Activated CD4-positive, CD25-positive, alpha-beta regulatory T cell (primary cell): ENCODE measurements at places on chromosomes 2 and 18.

DNA sequence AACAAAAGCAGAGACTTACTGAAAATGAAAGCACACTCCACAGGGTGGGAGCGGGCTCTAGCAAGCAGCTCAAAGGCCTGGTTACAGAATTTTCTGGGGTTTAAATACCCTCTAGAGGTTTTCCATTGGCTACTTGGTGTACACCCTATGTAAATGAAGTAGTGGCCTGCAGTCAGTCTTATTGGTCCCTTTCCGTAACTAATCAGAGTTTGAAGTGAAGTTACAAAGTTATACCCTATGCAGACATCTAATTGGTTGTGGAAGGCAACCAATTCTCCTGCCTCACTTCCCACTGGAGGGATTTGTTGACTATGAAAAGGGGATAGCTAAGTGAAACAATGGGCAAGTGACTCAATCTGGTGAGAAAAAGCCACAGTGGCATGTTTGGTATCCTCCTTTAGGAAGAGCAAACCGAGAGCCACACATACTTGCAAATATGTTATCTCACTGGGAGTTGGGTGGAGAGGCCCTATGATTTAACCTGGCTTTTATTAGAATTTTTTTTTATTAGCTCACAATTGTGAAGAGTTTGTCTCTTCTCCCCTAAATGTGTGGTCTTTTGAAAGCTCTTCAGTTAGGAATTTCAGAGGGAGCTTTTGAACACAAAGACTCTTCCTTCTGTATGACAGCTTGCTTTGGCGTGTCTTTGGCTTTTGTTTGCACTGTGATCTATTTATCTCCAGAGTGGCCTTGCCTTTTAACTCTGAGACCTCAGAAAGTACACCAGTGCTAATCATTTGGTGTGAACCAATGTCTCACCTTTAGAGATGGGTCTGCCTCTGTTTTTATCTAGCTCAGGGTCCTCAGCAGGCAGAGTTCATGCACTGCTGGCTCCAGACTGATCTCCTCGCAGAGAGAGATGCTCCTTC, 69.6 kb downstream of the MAP4K4 start:
- DNase-seq, result no peak

DNA sequence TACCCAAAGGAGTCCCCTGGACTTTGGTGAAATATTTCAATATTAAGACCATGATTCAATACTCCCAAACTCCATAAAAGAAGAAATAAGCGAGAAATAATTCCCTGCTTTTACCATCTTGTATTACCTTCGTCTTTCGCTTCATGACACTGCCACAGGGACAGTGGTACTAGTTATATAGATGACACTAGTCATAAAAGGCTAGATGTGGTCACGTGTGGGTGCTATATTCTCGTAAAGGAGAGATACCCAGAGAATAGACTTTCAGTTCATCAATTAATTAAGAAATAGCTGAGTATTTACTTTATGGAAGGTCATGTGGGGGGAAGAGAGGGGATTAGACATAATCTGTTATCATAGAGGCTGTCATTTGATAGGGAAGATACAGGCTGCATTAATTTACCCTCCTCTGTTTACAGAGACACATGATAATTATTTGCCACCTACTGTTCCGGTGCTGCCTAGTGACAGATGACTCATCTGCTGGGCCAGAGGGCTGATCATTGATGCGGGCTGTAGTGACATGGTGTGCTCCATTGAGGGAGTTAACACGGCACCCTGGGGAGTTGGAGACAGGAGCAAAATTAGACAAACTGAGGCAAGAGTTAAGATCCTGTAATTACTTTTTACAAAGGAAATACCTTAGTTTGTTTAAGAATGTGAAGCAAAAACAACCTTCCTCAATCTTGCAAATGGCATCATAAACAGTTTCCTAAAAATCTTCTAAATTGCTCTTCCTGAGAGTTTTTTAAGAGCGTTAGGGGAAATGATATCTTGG, 78.2 kb upstream of the ITGB6 start:
- no peak for DNase-seq

DNA sequence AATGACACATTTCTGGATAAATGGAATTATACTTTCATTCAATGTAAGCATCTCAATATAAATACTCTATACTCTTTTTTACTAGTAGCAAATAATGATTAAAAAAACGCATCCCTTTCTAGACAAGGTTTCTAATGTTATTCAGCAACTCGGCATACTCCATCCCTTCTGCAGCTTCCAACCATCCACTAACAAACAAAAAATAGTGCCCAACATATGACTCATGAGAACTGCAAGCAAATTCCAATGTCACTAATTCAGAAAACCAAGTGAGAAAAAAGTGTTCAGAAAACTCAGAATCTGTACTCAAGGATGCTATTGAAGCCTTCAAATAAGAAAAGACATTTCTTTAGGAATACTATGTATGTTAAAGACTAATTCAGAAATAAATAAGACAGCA, 140.0 kb downstream of the BAZ2B start:
- DNase-seq, result no peak

DNA sequence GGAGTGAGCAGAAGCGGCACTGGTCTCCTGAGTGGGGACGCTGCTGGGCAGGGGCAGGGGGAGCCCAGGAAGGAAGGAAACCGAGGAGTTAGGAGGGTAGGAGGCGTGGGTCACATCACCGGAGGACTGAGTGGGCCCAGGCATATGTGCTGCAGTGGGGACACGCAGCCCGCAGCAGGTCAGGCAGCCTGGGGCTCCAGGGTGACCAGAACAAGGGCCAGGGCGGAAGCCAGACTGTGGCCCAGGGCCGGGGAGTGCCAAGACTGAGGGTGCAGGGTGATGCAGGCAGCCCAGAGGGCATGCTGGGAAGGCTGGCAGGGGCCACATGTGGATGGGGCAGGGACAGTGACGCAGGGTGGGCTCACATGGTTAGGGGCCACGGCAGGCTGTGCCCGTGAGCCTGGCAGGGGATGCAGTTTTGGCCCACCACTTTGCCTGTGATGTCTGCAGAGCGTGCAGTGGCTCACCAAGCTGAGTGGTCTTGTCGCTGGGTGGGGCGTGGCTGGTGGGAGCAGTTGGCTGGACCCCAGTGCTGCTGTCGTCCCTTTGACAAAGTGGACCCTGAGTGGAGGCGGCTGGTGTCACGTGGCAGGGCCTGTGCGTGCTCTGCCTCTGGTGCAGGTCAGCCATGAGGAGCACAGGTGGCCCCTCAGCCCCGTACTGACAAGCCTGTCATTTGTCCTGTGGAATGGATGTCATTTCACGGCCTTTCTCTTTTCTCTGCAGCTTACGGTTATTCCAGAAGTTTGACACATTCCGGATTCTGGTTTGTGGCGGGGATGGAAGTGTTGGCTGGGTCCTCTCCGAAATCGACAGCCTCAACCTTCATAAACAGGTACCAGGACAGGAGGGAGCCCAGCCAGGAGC, 87.1 kb downstream of the DGKD start:
- no peak for DNase-seq

GRCh38 chr2:33272001-33272400, 204.4 kb upstream of the RASGRP3 start:
- no peak for DNase-seq

GRCh38 chr2:68860111-68860510, 11.1 kb downstream of the BMP10 start:
- no peak for DNase-seq

DNA sequence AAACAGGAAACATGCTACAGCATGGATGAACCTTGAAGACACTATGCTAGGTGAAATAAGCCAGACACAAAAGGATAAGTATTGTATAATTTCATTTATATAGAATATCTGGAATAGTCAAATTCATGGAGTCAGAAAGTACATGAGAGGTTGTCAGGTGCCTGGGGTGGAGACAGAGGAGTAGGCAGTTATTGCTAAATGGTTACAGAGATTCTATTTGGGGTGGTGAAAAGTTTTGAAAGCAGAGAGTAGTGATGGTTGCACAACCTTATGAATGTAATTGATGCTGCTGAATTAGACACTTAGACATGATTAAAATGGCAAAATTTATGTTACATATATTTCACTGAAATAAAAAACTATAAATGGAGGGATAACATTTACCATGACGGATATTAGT, 197.4 kb downstream of the VAPA start:
- no peak for DNase-seq

DNA sequence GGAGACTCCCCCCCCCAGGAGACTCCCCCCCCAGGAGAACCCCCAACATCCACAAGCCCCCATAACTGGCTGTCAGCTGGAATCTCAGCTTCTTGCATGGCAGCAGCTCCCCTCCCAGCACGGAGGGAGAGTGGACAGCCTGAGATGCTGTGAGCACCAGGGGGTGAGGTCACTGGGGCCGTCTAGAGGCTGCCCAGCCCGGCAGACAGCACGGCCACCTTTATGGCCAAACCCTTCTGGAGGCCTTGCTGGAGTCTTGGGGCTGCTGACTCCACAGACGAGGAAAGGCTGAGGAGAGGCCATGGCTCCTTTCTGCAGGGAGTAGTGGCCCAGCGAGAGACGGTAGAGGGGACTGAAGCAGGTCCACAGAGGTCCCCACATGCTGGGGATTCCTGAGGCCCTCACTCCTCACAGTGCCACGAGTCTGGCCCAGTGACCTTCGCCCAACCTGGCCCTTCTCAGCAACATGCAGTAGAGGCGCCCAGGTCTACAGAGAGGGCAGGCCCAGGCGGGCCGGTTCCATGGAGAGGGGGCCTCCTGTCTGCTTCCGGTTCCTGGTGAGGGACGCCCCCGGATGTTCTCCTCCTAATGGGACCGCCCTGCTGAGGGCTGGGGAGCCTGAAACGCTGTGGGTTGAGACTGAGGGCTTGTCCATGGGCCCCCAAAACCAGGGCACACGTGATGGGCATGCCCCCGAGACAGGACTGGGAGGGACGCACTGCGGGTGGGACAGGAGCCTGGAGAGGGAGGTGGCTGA, 122.6 kb upstream of the CTDP1 start:
- no peak for DNase-seq

GRCh38 chr2:1503471-1504310, 90.4 kb downstream of the TPO start:
- no peak for DNase-seq

GRCh38 chr2:47221946-47222345, 66.8 kb upstream of the STPG4 start:
- no peak for DNase-seq

DNA sequence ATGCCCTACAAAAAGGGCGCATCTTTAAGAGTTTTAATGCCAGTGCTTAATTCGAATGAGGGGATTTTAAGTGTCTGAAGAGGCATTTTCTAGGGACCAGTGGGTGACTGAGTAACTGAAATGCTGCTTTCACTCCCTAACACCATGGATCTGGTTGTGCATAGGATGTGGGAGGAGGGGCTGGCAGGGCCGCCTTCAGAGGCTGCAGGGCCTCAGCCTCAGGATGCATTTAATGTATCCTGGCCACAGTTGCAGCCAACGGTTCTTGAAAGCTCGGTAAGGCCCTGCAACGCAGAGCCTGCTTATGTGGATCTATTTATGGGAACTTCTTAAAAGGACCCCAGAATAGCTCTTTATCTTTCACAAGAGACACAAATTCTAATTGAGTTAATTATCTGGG, 25.8 kb upstream of the IL18RAP start:
- DNase-seq, result no peak

GRCh38 chr18:59272891-59273758, at the start of gene RAX:
TSS of gene RAX (minus strand) at chr18:59273454. CDS start at chr18:59273206, 248 bp downstream.
- no peak for DNase-seq

GRCh38 chr18:22432657-22433137, 15.0 kb upstream of the CTAGE1 start:
- DNase-seq, result no peak

DNA sequence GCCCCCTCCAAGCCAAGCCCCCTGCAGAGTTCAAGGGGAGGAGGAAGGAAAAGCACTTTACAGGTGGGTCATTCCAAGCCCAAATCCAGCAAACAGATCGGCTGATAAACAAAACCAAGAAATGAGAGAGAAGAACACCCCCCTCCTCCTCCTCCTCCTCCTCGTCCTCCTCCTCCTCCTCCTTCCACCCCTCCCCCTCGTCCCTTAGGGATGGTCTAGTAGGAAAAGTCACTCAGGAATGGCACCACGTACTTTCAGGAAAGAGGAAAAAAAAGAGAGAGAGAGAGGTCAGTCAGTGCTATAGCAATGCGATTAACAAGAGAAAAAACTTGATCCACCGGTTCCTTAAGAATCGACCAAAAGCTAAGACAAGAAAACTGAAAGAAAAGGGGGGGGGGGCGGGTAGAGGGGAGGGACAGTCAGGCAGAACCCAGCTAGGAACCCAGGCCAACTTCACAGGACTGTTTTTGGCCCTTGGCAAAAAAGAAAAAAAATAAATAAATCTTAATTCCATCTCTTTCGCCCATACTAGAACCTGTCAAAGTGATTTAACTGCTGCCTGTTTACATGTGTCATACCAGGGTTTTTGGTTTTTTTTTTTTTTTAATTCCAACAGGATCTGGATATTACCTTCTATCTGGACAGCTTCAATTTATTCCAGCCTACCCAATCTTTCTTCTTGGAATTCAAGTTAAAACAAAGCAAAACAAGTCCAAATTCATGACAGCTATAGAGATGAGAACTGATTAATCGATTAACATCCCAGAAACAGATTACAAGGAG, 906 bp downstream of the IKZF2 start:
- no peak for DNase-seq

GRCh38 chr2:19776941-19777514, 124.8 kb downstream of the TTC32 start:
- no peak for DNase-seq

DNA sequence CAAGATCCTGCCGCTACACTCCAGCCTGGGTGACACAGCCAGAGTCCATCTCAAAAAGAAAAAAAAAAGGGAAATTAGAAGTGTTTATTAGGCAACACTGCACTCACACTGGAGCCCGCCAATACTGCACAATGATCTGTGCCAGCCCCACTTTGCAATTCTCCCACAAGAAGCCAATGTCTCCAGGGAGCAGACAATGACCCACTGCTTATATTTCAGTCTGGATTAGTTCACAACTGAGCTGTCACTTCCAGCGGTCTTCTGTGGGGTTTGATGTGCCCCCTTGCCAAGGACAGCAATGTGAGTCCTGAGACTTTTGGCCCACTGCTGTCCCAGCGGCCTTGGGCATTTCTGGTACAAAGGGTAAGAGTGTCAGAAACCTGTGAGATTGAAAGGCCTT, 85.6 kb upstream of the PPM1B start:
- DNase-seq, result no peak

DNA sequence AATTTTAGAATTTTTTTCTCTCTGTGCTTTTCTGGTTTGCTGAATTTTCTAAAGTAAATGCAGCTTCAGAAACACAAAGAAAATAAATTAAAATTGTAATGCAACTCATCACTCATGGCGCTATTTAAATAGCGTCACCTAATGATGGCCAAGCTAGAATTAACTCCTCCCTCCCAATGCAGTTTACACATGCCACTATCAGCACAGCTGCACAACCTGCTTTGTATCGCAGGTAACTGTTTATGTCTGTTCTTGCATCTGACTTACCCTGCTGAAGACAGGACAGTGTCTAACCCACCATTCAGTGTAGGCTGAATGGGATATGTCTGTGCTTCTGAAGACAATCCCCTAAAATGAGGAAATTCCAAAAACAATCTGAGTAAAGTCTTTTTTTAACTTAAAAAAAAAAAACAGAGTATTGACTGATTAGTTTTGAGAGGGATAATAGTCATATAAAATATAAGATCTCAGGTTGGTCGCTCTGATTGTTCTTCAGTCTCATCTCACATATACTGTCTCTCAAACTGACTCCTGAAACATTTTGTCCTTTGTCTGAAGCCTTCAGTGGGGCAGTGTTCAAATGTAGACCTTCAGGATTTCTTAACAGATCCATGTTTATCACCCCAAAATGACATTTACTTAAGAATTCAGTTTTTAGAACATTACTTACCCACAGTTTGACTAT, 271.4 kb downstream of the ZEB2 start:
- no peak for DNase-seq
